ENCODE measurements at places on chromosomes 4 and X. TPM values are rescaled to one million over a fixed set of nuclear protein-coding genes. Genes with fewer than 3 reads are reported as not detected.

GRCh38 chr4:7546809-7547367 lies 112.2 kb upstream of the PSAPL1 start:
- DNase-seq = no peak
- no peak overlapping the region for H3K4me3 ChIP-seq
- H3K36me3 ChIP-seq = no peaks in the 10 kb centered on the region
- no peaks in the 10 kb centered on the region for H3K4me1 ChIP-seq
- no peaks in the 10 kb centered on the region for H3K27me3 ChIP-seq
- H3K27ac ChIP-seq = no peak overlapping the region

DNAAF6 gene
- not detected for total RNA-seq

GRCh38 chrX:74421036-74421739 lies at the start of gene SLC16A2:
SLC16A2 (plus strand) TSS chrX:74421493; CDS start chrX:74421638, 145 bp downstream.
- peak; percentile 55 for DNase-seq
- peak within 1 kb of the TSS; percentile 55 for H3K4me3 ChIP-seq
- H3K27ac ChIP-seq = peak within 1 kb of the TSS; percentile 73
- no peaks in the 10 kb centered on the region for H3K27me3 ChIP-seq
- H3K36me3 ChIP-seq = no peaks in the 10 kb centered on the region

SH2D1A gene
- total RNA-seq = not detected

PIGA gene
- total RNA-seq = 5.1 TPM

MGST2 gene
- total RNA-seq = 37.9 TPM

- no peak overlapping the region for H3K27ac ChIP-seq
- H3K36me3 ChIP-seq = no peaks in the 10 kb centered on the region
- no peak overlapping the region for H3K4me3 ChIP-seq
These were observed 32.1 kb downstream of the FBXW7 start for GRCh38 chr4:152503653-152504290.

DNA sequence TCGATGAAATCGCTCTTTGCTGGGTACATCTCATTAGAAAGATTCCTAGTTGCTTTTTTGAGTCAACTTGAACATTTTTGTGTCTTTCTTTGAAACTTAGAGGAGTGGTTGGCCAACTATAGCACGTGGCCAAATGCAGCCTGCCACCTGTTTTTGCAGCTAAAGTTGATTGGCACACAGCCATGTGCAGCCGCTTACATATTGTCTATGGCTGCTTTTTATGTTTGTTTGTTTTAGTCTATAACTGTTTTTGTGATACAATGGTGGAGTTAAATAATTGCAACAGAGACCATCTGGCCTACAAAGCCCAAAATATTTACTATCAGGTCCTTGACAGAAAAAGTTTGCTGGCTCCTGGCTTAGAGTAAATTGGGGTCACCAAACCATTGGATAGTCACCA lies 86.3 kb downstream of the CLCN4 start:
- H3K36me3 ChIP-seq = no peaks in the 10 kb centered on the region
- H3K27me3 ChIP-seq = no peaks in the 10 kb centered on the region
- DNase-seq = no peak
- peaks cover 25% of the 10 kb centered on the region for H3K4me1 ChIP-seq
- no peak overlapping the region for H3K27ac ChIP-seq

CWH43 gene
- not detected for total RNA-seq

DNA sequence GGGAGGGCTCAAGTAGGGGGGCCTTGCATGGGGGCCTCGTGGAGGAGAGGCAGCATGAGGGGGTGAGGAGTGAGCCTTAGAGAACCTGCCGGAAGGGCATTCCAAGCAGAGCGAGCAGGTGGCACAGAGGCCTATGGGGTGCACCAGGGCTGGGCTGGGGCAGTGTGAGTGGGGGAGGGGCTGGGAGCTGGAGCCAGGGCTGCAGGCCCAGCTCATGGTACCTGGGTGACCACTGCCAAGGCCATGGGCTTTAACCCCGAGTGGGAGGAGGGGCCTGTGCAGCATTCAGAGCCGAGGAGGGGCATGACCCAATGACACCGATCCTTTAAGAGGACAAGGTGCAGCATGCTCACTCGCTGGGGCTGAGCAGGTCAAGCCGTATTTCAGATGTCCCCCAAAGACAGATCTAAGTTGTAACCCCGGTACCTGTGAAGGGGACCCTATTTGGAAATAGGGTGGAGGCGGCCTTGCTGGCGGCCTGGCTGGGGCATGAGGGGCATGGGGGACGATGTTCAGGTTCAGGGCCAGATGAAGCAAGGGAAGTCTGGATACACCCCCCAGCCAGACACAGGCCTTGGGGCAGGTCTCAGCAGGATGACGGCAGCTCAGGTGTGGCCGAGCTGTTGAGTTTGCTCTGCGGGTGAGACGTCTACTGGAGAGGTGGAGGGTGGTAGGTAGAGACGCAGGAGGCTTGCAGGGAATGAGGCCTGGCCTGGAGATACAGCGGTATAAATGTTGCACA lies 137.0 kb downstream of the CPZ start:
- H3K27me3 ChIP-seq = no peaks in the 10 kb centered on the region
- H3K36me3 ChIP-seq = no peaks in the 10 kb centered on the region
- no peak overlapping the region for H3K4me3 ChIP-seq
- H3K27ac ChIP-seq = no peak overlapping the region

Measured in SJSA1 (cell line).